B cell (primary cell): ENCODE measurements at places on chromosomes 3 and 15.
A peak's percentile ranks its signal among the peaks of the same experiment; 100 is the strongest.

- DNase-seq: no peak
Measured at GRCh38 chr15:29888646-29889045, 66.4 kb upstream of the TJP1 start.

- no peak for DNase-seq
Measured at GRCh38 chr3:147729641-147730040, 320.5 kb downstream of the ZIC1 start.

DNA sequence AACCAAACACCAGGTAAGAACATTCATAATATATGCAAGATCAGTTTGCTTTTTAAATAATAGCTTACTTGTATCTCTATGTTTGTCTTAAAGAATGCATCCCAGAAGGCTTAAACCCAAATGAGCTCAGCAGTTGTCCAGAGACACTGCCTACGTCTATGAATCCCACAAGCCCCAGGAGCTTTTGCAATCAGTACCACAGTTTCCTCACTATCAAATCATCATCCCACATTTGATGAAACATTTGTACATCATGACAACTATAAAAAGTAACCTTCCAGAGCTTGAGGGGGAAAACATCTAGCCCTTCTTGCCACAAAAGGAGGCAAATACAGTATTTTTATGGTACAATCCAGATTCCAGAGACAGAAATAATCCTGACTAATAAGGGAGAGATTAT, 63.7 kb downstream of the ATP8B4 start:
- DNase-seq: no peak

GRCh38 chr3:43688245-43688650, 2.5 kb upstream of the ABHD5 start:
- DNase-seq: no peak

DNA sequence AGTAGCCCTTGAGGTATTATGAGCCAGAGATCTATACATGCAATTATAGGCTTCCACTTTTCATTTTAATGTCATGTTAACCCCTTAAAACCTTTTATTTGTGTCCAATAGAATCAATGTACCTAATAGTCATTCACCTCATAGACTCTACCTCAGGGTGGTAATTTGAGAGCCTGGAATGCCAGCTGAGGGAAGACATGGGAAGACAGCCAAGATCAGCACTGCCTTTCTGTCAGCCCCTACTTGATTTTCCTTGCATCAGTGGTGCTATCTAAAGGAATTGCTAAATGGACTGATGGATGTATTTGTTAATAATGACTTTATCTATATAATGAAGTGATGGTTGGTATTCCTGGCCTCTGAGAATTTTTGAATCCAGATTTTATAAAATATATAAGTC, 113.3 kb upstream of the GBE1 start:
- DNase-seq: no peak

DNA sequence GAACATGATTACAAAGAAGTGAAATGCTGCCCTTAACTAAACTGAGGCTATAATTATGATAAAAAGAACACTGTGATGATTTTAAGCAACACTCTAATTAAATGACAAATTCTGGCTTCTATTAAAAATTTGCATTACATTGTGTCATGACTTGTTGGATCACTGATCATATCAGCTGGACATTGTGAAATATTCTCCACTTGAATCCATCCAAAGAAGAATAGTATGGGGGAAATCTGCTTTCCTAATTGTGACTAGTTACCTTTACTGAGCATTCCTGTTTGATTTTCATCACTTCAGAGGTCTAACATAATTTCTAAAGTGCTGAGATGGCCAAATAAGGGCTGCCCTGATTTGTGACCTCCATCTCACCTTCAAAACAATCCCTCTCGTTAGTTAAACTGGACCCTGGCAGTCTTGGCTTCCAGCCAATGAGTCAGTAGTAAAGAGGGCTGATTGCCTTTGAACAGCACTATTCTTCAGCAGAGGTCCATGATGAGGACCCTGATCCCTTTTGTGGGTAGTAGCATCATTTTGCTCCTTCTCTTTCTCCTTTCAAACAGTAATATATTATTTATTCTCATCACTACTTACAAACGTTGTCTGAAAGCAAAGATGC, 53.5 kb upstream of the LEKR1 start:
- DNase-seq: no peak

- no peak for DNase-seq
Measured at GRCh38 chr15:49506341-49506740, 83.3 kb downstream of the FGF7 start.

- no peak for DNase-seq
Measured at GRCh38 chr3:82978368-82978767, 1216.9 kb upstream of the GBE1 start.

DNA sequence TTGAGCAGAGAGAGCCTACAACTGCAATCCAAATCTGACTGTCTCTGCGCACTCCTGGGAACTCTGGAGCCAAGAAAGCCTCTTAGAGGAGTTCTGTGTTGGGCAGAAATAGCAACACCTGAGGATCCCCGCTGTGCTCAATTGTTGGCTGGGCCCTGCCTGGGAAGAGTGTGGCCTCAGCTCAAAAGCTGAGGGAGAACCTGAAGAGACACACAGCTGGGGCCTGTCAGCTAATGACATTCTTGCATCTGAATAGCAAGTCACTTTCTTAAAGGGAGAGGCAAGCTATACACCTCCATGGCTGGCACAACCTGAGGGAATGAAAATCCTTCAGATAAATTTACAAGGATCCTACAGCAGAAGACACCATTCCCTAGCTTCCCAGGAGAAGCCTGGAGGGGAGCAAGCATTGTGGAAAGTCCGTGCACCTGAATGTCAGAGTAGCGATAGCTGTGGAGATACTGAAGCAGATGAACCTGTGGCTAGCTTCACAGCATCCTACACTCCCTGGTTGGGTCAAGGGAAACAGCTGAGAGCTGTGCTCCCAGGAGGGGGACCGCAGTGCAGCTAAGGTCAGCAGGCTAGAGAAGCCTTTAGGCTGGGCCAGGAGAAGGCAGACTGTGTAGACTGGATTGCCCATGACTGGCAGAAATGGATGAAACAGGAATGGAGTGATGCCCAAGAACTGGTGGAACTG, 159.9 kb upstream of the PFN2 start:
- DNase-seq: no peak

DNA sequence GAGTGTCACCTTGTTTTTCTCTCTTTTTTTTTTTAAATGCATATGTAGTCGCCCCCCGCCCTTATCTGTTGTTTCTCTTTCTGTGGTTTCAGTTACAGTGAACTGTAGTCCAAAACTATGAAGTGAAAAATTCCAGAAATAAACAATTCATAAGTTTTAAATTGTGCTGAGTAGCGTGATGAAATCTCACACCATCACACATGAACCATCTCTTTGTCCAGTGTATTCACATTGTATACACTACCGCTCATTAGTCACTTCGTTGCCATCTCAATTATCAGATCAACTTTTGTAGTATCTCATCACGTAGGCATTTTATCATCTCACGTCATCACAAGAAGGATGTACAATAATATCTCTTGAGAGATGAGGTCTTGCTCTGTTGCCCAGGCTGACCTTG, 62.5 kb upstream of the MLF1 start:
- DNase-seq: no peak

DNA sequence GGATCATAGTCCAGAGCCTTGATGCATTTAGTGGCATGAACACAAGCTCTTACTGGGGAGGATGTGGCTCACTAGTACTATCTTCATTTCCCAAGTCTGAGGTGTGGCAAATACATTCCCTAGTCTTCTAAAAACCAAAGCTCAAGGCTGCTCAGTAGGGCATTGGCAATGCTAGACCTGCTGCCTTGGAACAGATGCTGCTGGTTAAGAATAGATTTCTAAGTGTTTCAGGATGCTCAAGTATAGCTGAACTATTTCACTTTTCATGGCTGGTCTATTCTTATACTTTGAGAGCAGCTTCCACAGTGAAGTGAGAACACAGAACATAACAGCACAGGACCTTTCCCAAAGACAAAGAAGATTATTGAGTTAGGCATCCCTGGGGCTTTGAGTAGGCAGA, 178.8 kb downstream of the CHST2 start:
- no peak for DNase-seq

GRCh38 chr3:121749276-121750086, at the start of gene GOLGB1:
Gene GOLGB1 (minus strand): TSS chr3:121749741. CDS start chr3:121730971, 18,770 bp downstream.
- DNase-seq: peak; percentile 97

DNA sequence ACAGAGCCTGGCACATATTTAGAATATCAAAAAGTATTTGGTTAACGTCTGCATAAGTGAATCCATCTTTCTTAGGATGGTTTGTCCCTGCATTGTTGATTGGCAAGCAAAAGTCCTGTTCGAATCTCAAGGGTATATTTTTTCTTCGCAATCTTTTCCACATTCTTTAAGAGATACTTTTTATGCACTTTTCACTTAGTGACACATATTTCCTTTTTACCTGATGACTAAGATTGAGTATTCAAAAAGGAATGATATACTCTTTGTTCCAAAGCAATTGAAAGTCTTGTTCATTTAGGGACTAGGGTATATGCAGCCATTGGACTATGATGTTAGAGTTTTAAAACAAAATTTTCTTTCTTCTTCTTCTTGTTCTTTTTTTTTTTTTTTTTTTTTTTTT, 349.9 kb downstream of the NLGN1 start:
- DNase-seq: no peak

- DNase-seq: no peak
Measured at GRCh38 chr15:80100247-80100646, 40.8 kb downstream of the ZFAND6 start.

DNA sequence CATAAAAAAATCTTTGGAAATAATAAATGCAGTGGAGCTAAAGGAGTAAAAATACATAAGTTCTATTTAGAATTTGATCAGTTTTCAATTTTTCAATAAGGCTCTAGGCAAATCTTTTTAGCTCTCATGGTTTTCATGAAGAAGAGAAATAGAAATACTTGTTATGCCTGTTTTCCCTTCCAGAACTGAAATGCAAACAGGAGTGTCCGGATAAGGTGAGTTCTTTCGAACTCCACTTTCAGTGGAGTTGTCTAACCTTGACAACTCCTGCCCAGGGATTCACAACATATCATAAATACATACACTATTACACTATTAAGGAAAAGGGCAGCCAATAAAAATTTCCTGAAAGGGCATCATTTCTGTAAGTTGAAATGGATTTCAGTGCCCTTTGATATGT, 216.4 kb upstream of the SLC2A2 start:
- no peak for DNase-seq

GRCh38 chr3:182234881-182235280, 523.2 kb downstream of the SOX2 start:
- no peak for DNase-seq

DNA sequence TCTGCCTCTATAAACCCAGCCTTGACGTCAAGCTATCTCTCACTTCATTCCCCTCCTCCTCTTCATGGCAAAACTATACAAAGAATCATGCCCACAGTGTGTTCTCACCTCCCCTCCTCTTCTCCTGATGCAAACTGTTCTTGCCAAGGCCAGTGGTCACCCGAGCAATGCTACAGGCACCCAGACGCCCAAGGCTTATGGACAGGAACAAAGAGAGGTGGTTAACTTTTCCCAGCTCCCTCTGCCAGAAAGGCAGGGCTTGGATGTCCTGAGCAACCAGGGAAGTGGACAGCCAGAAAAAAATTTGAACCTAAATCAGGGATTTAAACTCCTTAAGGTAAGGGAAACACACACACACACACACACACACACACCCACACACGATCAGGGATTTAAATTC, 5.1 kb downstream of the SLC41A3 start:
- DNase-seq: no peak

DNA sequence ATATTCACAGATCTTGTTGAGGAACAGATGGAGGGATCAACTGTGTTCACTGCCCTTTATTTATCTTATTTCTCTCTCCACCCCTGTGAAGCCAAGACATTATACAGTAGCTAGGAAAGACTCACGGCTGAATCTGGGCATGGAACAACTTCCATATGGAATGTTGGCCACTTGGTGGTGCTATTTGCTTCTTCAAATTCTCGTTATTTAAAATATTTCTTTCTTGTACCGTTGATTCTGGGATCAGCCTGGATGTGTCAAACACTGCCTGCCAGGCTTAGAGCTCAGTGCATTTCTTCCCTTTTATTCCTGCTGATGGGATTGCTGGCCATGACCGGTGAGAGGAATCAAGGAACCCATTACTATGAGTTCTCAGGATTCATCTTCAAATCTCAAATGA, 17.5 kb upstream of the GASK1A start:
- DNase-seq: peak; percentile 18

DNA sequence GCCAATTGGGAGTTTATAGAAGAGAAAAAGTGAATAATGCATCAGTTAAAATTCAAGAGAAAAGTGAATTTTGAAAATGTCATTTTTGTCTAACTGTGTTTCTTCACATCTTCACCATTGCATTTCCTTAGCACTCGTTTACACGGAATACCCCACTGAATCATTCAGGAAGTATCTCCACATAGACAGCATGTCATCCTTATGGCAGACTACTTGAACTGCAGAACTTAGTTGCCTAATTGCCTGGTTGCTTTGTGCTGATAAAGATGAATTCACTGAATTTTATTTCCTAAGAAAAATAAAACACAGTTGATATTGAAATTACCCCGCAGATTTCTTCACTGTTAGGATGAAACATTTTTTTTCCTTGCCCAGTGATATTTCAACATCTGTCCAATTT, 627.1 kb downstream of the ROBO1 start:
- no peak for DNase-seq

DNA sequence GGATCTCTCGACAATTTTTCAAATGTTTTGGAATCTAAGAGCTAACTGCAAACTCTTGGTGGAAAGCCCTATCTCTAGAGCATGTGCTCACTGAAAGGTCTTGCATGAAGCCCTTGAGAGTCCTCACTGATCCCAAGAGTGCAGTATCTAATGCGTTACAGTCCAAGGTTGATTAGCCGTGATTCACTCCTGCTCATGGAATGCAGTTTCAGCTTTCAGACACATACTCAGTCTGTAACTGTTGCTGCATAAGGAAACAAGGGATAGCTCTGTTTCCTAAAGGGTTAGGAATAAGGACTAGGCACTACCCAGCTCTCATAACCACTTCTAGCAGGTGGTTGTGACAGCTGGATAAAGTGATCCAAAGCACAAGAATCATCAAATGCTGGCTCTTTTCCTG, 687.4 kb upstream of the CFAP20DC start:
- DNase-seq: no peak

GRCh38 chr15:85037641-85038040, 56.0 kb downstream of the PDE8A start:
- no peak for DNase-seq
